Effector memory CD8-positive, alpha-beta T cell (primary cell): ENCODE measurements at places on chromosomes 7 and 10.

GRCh38 chr7:99312316-99313203, 13.1 kb upstream of the ARPC1A start:
- H3K27ac ChIP-seq: no peak overlapping the region
- no peaks in the 10 kb centered on the region for H3K36me3 ChIP-seq
- DNase-seq: peak; percentile 75
- peak overlapping the region; percentile 64 for H3K4me3 ChIP-seq
- H3K27me3 ChIP-seq: peaks cover 55% of the 10 kb centered on the region

DNA sequence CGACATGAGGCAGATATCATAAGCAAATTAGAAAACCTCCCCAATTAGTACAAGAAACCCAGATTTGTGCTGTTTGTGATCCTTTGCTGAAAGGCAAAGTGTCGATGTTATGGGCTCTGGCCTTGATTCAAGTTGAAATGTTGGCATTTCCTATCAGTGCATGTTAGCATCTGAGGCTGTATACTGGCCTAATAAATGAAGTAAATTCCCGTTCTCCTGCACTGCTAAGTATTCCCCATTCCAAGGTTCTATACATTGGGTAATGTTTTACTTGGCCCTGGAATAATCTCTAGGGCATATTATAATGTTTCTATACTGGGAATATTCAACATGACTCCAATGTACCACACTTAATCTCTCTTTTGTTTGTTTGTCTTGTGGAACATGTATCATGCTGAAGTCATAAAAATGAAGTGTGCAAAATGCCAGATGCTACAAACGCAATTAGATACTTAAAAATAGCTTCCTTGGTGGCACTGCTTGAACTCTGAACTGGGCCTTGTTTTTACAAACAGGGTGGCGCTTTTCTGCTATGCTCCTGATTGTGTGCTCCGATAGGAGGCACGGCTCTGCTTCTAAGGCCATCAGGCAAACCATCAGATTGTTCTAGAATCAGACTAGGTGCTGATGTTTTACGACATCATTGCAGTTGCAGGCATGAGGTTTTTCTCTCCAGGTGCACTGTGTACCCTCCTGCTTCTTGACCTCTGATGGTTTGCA, 156.7 kb upstream of the TCF7L2 start:
- no peak overlapping the region for H3K4me3 ChIP-seq
- H3K4me1 ChIP-seq: no peaks in the 10 kb centered on the region
- peaks cover 2% of the 10 kb centered on the region for H3K36me3 ChIP-seq
- no peaks in the 10 kb centered on the region for H3K27me3 ChIP-seq
- H3K27ac ChIP-seq: peak overlapping the region; percentile 36

- no peaks in the 10 kb centered on the region for H3K36me3 ChIP-seq
- DNase-seq: peak; percentile 43
- no peak overlapping the region for H3K4me3 ChIP-seq
- peaks cover 50% of the 10 kb centered on the region for H3K4me1 ChIP-seq
- no peak overlapping the region for H3K27ac ChIP-seq
These were observed 79.0 kb upstream of the TMEM168 start for GRCh38 chr7:112869111-112869774.

- no peak overlapping the region for H3K27ac ChIP-seq
- no peak overlapping the region for H3K4me3 ChIP-seq
- H3K4me1 ChIP-seq: peaks cover 7% of the 10 kb centered on the region
- no peak for DNase-seq
- peaks cover 10% of the 10 kb centered on the region for H3K36me3 ChIP-seq
These were observed 131.3 kb downstream of the LHPP start for GRCh38 chr10:124592736-124593430.

- no peak for DNase-seq
- peaks cover 23% of the 10 kb centered on the region for H3K4me1 ChIP-seq
- peaks cover 4% of the 10 kb centered on the region for H3K36me3 ChIP-seq
- H3K4me3 ChIP-seq: no peak overlapping the region
- no peaks in the 10 kb centered on the region for H3K27me3 ChIP-seq
These were observed 85.0 kb downstream of the MPP7 start for GRCh38 chr10:28217848-28218247.

- H3K4me1 ChIP-seq: no peaks in the 10 kb centered on the region
- H3K4me3 ChIP-seq: no peak overlapping the region
- H3K27me3 ChIP-seq: no peaks in the 10 kb centered on the region
- H3K36me3 ChIP-seq: no peaks in the 10 kb centered on the region
- no peak overlapping the region for H3K27ac ChIP-seq
These were observed 8.7 kb downstream of the ABLIM1 start for GRCh38 chr10:114649217-114649903.

- no peak for DNase-seq
- no peak overlapping the region for H3K4me3 ChIP-seq
- H3K4me1 ChIP-seq: no peaks in the 10 kb centered on the region
- no peaks in the 10 kb centered on the region for H3K27me3 ChIP-seq
- no peaks in the 10 kb centered on the region for H3K36me3 ChIP-seq
These were observed 229.2 kb downstream of the TCERG1L start for GRCh38 chr10:131082201-131082850.

GRCh38 chr7:93902777-93903423, 3.5 kb upstream of the GNGT1 start:
- H3K4me1 ChIP-seq: no peaks in the 10 kb centered on the region
- DNase-seq: no peak
- no peaks in the 10 kb centered on the region for H3K27me3 ChIP-seq
